ENCODE measurements at places on chromosomes 2 and 18. TPM values are rescaled to one million over a fixed set of nuclear protein-coding genes. Genes with fewer than 3 reads are reported as not detected.

PTPN18 gene
- total RNA-seq: 31.3 TPM

ABCG8 gene
- total RNA-seq: not detected

ECEL1 gene
- 43.9 TPM for total RNA-seq

DNA sequence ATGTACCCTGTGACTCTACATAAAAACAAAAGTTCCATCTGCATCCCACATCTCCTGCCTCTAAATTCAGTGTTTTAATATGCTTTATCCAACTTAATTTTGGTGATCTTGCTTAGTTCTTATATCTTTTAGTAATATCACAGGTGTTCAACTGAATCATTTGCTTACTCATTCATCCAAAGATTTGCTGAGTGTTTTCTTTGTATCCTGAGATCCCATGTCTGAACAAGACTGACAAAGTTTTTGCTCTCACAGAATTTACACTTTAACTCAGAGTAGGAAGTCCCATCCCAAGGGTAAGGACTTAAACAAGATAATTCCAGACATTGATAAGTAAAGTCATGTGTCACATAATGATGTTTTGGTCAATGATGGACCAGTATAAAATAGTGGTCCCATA is 87.0 kb downstream of the FSIP2 start:
- H3K36me3 ChIP-seq: peaks cover 7% of the 10 kb centered on the region
- no peak overlapping the region for H3K4me3 ChIP-seq
- H3K4me1 ChIP-seq: no peaks in the 10 kb centered on the region
- H3K27me3 ChIP-seq: no peaks in the 10 kb centered on the region
- no peak overlapping the region for H3K27ac ChIP-seq

DNA sequence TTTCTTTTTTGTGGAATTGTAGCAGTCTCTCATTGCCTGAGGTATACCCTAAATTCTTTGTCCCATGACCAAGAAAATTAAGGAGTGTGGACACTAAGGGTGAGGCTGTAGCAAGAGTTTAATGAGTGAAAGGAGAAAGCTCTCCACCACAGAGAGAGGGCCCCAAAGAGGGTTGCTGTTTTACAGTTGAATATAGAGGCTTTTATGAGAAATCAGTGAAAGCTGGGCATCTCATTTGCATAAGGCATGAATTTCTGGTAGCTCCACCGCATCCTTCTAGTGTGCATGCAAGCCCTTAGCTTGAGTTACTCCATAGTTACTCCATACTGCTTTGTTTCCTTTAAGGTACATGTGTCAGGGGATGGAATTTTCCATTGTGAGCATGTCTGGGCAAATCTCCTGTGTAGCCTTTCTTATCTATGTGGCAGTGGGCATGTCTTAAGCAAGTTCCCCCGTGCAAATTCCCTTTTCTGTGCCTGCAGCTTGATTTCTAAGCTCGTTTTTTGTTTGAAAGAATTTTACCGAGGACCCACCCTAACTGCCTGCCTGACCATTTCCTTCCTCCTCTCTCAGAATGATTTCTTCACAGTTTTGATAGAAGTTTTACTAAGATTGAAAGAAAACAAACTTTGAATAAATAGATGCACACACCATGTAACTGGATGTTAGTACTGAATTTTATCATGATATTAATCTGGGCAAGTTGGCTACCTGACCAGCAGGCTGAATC is 218.9 kb downstream of the PARD3B start:
- H3K27ac ChIP-seq: no peak overlapping the region
- H3K27me3 ChIP-seq: no peaks in the 10 kb centered on the region
- peaks cover 20% of the 10 kb centered on the region for H3K36me3 ChIP-seq

DNA sequence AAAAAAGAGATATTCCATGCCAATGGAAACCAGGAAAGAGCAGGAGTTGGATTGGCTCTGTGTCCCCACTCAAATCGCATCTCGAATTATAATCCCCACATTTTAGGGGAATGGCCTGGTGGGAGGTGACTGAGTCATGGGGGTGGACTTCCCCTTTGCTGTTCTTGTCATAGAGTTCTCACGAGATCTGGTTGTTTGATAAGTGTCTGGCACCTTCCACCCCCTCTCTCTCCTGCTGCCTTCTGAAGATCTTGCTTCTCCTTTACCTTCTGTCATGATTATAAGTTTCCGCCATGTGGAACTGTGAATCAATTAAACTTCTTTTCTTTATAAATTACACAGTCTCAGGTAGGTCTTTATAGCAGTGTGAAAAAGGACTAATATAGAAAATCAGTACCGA is 355.6 kb downstream of the NBAS start:
- H3K27me3 ChIP-seq: no peaks in the 10 kb centered on the region
- H3K4me3 ChIP-seq: no peak overlapping the region
- H3K4me1 ChIP-seq: no peaks in the 10 kb centered on the region
- DNase-seq: no peak
- no peak overlapping the region for H3K27ac ChIP-seq

GRCh38 chr2:54486766-54487165 is 30.6 kb downstream of the SPTBN1 start:
- peaks cover 50% of the 10 kb centered on the region for H3K4me1 ChIP-seq
- H3K36me3 ChIP-seq: peaks cover 13% of the 10 kb centered on the region
- H3K27me3 ChIP-seq: no peaks in the 10 kb centered on the region
- no peak overlapping the region for H3K27ac ChIP-seq

DNA sequence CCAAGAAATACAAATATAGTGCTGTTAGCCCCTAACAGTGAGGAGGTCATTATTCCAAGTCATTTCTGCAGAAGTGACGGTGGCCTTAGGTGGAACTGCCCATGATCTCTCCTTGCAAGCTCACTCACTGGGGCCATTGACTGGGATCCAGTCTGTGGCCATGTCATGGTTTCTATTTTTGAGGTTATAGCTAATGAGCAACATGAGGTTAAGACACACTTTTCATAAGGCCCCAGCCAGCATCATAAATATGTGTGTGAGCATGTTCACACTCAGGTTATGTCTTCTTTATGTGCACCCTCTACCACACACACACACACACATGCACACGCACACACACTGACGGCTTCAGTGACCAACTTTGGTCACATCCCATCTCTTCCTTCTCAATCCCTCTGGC is 484 bp downstream of the AFF3 start:
- no peak overlapping the region for H3K27ac ChIP-seq
- DNase-seq: no peak
- no peaks in the 10 kb centered on the region for H3K27me3 ChIP-seq
- peaks cover 4% of the 10 kb centered on the region for H3K36me3 ChIP-seq
- H3K4me1 ChIP-seq: no peaks in the 10 kb centered on the region
- H3K4me3 ChIP-seq: no peak overlapping the region

DNA sequence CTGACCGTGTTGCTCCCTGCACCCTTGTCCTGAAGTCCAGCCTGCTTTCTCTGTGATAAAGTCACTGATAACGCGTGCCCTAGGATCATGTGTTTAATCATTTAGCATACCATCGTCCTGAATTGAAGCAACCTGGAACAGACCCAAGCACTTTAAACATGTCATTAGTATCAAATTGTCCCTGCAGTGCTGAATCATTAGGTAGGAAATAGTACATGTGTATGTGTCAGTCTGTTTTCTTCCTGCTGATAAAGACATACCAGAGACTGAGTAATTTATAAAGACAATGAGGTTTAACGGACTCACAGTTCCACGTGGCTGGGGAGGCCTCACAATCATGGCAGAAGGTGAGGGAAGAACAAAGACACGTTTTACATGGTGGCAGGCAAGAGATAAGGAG is 2.8 kb downstream of the ASB18 start:
- peaks cover 18% of the 10 kb centered on the region for H3K4me1 ChIP-seq
- H3K36me3 ChIP-seq: peaks cover 6% of the 10 kb centered on the region
- peaks cover 10% of the 10 kb centered on the region for H3K27me3 ChIP-seq
- H3K4me3 ChIP-seq: no peak overlapping the region

DNA sequence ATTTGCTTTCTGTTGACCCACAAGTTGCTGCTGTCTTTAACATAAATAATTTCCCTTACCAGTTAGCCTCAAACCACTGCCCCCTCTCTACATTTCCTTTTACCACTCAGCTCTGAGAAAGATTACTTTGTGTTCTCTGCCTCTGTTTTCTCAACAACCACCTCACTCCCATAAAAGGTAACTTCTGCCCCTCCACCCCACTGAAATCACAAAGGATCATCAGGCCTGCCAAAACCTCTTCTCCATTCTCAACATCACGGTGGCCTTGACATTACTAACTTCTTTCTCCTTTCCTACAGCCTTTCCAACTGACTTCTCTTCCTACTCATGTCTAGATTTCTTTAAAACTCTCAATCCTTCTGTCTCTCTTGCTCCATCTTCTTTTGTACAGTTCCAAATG is 10.1 kb downstream of the ACADL start:
- no peak overlapping the region for H3K27ac ChIP-seq
- no peaks in the 10 kb centered on the region for H3K4me1 ChIP-seq
- no peaks in the 10 kb centered on the region for H3K36me3 ChIP-seq

DNA sequence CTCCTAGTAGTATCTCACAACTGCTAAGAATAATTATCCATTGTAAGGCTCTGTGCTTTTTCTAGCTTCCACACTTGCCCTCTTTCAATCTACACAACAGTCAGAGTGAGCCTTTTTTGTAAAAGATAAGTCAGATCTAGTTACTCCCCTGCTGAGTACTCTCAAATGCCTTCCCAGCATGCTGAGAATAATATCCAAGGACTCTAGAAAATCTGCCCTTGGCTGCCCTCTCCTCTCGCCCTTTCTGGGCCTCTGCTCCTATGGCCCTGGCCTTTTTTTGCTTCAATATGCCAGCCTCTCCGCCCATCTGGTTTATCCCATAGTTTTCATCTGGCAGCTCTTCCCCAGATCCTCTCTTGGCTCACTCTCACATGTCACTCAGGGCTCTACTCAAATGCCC is 455.9 kb upstream of the UBE2E3 start:
- H3K4me1 ChIP-seq: peaks cover 14% of the 10 kb centered on the region
- H3K4me3 ChIP-seq: no peak overlapping the region
- no peaks in the 10 kb centered on the region for H3K27me3 ChIP-seq
- no peak for DNase-seq
- H3K36me3 ChIP-seq: no peaks in the 10 kb centered on the region
- H3K27ac ChIP-seq: peak overlapping the region; percentile 8

DNA sequence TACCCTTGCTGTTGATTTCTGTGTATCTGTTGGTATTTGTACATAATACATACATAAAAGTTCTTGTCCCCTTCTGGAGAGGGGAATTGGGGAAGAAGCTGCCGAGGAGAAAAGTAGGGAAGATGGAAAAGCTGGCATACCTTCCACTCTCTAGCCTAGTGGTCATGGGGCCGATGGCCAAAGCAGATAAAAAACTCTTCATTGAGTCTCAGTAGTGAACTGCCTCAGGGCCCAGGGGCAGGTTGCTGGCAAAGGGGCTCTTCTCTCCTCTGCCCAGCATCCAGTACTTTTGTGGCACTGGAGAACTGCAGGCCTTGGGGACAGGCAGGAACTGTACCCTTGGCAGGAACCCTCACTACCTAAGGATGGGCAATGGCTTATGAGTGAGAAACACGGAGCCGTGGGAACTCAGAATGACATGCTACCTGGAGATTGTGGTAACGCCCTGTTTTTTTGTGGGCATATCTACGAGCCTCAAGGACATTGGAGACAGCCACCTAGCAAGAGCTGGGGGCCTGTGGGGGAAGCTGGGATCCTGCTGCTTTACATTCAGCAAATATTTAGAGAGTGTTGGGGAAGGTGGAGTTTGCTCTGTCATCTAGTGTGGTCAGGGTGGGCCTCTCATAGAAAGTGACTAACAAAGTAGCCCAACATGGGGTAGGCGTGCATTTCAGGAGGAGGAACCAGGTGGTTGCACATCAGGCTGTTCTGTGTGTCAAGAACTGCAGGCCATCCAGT is 22.6 kb upstream of the ITGB6 start:
- no peak for DNase-seq
- no peak overlapping the region for H3K27ac ChIP-seq
- H3K27me3 ChIP-seq: no peaks in the 10 kb centered on the region
- peaks cover 28% of the 10 kb centered on the region for H3K4me1 ChIP-seq

GRCh38 chr2:70083344-70084156 is 3.7 kb upstream of the PCBP1 start:
- peaks cover 8% of the 10 kb centered on the region for H3K27me3 ChIP-seq
- H3K4me3 ChIP-seq: peak overlapping the region; percentile 76
- DNase-seq: no peak
- peaks cover 34% of the 10 kb centered on the region for H3K4me1 ChIP-seq

DNA sequence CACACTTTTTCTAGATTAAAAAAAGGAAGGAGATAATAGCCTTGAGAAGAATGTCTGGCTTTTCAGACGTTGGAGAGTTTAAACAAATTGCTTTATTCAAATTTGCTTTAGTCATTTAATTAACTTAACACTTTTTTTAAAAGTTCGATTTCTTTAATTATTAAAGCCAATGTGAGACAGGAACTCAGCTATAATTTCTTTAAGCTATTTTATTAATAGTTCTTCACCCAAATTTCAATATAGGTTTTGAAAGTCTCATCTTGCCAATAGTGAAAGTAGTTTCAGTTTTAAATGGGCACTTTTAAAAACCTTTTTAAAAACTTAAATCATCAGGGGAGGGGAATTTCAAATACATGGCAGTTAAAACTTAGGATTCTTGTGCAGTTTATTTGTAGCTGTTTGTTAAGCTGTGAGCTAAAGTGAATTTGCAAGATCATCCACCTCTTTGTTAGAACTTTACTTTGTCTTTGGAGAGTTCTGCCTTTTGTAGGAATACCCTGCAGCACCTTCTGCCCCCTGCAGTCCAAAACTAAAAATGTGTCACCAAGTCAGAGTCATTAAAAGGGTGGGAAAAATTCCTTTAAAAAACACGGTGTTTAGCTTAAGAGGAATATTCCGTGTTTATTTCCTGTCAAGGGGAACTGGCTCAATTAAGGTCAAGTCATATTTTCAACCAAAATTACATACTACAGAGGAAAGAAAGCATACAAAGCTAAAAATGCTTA is 4.6 kb downstream of the TGIF1 start:
- peak overlapping the region; percentile 89 for H3K27ac ChIP-seq
- no peaks in the 10 kb centered on the region for H3K27me3 ChIP-seq
- peaks cover 25% of the 10 kb centered on the region for H3K36me3 ChIP-seq
- DNase-seq: peak; percentile 26
- peak overlapping the region; percentile 99 for H3K4me3 ChIP-seq
- H3K4me1 ChIP-seq: peaks cover 70% of the 10 kb centered on the region

DNA sequence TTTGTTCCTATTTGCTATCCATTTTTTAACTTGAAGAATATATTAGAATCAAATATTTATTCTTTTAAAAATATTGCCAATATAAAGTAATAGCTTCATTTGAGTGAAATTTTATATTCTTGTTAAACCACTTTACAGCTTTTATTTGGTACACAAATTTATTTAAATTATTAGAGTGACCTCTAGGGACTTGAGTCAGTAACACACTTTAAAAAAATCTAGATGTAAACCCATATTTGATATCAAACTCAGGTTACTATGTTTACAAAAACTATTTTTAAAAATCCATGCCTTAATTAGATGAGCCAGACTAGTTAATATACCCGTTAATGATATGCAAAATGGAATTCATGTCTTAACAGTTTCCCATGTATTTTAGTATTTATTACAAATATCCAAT is 134.6 kb downstream of the MAP4K4 start:
- H3K27ac ChIP-seq: no peak overlapping the region
- peaks cover 25% of the 10 kb centered on the region for H3K36me3 ChIP-seq
- DNase-seq: no peak
- H3K4me3 ChIP-seq: no peak overlapping the region
- H3K27me3 ChIP-seq: no peaks in the 10 kb centered on the region
